Endothelial cell (in vitro differentiated cells): ENCODE measurements at places on chromosomes 11 and 22.

GRCh38 chr22:36578619-36579018 lies 49.7 kb upstream of the EIF3D start:
- no peak for DNase-seq

DNA sequence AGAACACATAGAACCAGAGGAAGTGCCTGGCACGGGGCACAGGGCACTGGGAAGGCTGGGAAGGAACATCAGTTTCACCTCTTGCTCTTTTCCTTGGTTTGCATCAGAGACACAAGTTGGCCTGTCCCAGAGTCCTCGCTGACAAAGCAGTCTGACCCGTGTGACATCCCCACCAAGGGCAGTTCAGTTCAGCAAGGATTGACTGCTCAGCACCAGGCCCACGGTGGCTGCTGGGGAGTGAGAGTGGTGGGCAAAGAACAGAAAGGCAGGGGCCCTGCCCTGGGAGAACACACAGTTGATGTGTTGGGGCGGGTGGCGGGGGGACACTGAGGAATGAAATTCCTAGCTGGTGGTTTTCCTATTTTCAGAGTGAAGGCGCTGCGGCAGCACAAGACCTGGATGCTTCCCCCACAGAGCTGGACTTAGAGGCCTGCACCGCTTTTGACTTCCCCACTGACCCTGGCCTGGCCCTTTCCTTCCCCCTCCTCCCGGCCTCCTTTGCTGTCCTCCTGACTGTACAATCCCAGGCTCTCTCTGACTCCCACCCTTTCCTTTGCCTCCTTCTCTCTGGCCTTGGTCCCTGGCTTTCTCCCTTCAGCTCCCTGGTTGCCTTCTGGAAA lies 2.2 kb upstream of the TMPRSS13 start:
- no peak for DNase-seq

DNA sequence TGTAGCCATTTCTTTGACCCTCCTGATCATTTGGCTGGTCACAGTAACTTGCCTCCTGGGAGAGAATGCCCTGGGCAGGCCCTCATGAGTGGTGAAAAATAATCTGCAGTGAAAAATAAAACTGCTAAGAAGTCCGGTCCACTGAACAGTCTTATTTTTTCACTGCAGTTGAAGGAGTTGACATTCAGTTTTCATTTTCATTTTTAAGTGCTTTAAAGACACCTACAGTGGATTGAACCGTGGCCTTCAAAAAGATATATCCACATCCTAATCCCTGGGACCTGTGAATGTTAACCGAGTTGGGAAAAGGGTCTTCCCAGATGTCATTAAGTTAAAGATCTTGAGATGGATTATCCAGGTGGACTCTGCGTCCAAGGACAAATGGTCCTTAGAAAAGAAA lies 153.6 kb upstream of the GRK3 start:
- DNase-seq, result no peak

DNA sequence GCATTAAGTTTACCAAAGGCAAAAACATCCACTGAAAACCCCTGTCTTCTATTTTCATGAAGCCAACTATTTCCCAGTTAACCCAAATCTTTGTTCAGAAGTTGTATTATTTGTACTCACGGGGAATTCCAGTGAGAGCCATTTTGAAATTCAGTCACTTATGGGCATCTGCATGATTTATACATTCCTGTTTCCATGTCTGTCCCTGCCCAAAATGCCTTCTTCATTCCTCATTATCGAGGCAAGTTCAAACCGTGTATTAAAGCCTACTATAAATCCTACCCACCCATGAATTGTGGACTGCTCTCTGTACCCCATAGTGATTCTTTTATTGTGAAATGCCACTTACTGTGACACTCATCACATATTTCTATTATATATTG lies 772.7 kb downstream of the DLG2 start:
- no peak for DNase-seq

DNA sequence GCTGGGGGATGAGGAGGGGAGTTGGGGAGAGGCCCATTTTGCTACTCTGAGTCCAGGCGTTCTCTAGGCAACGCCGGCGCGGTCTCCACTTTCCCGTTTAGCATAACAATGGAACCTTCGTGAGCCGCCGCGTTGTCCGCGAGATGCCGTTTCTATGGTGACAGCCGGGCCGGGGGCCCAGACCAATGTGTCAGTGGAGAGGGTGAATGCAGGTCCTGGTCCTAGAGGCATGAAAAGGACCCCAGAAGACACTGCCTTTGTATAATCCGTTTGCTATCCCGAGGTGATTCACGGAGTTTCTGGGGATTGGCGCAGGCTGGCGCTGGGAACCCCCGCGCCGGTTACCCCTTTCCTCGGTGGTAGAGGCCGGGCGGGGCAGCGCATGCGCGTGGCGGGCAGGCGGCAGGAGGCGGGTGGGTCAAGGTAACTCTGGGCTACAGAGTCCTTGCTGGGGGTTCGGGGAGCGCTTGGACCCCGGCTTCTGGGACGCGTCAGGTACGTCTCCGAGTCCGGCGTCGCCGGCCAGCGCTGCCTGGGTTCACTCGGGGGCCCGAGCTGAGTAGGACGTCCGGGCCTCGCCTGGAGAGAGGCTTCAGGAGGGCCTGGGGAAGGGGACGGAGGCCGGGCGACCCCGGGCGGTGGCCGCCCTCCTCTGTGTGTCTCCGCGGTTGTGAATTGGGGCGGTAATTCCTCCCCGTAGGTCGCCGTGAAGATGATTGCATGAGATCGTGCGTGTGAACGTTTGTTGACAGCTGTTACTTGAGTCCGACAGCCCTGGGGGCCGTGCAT lies at the start of the genes CBY1 and FAM227A:
Gene CBY1, plus strand, starts transcription at position 383 of the 789 bp plus-strand sequence. CDS start 11,417 bp downstream, outside the sequence.
Gene FAM227A, minus strand, starts transcription at position 137 of the 789 bp plus-strand sequence. CDS start 6,224 bp downstream, outside the sequence.
- peak; percentile 87 for DNase-seq

DNA sequence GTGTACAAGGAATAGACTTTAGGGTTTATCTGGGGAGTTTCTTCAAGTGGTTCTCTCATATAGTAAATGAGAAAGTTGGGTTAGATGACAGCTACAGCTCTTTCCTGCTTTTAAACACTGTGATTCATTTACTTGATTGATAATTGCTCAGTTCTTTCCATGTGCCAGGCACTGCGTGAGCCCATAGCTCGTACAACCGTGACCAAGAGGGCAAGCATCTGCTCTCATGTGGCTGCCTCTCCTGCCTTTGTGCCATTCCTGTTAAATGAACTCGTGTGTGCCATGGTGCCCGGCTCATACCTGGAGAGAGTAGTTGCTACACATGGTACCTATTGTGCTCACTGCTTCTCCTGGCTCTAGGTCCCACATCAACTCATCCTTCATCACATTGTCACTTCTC lies 206.3 kb downstream of the SNX19 start:
- DNase-seq, result no peak
